Left ventricle myocardium inferior (tissue), 1 donor: ENCODE measurements at places on chromosomes 11 and 22. TPM values are rescaled to one million over a fixed set of nuclear protein-coding genes. Genes with fewer than 3 reads are reported as not detected.
A peak's percentile ranks its signal among the peaks of the same experiment; 100 is the strongest.

DNA sequence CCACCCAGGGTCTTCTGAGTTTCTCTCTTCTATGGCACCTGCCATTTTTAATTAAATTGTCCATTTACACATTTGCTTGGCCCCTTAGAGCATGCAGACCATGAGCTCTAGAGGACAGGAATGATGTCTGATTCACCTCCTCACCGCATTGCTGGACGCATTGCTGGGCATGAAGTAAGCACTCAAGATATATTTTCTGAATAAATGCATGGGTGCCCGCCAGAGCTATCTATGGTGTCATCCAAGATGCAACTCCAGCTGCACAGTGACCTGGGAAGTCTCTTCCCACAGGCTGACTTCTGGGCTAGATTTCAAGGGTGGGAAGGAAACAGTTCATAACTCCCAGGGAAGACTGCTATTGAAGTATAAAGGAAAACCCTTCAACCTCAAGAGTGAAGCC is 66.6 kb upstream of the ASPHD2 start:
- no peak for DNase-seq

GRCh38 chr11:94665116-94665659 is 98.0 kb downstream of the PIWIL4 start:
- DNase-seq, result no peak

Gene LAYN
- total RNA-seq, result 2.8 TPM

DNA sequence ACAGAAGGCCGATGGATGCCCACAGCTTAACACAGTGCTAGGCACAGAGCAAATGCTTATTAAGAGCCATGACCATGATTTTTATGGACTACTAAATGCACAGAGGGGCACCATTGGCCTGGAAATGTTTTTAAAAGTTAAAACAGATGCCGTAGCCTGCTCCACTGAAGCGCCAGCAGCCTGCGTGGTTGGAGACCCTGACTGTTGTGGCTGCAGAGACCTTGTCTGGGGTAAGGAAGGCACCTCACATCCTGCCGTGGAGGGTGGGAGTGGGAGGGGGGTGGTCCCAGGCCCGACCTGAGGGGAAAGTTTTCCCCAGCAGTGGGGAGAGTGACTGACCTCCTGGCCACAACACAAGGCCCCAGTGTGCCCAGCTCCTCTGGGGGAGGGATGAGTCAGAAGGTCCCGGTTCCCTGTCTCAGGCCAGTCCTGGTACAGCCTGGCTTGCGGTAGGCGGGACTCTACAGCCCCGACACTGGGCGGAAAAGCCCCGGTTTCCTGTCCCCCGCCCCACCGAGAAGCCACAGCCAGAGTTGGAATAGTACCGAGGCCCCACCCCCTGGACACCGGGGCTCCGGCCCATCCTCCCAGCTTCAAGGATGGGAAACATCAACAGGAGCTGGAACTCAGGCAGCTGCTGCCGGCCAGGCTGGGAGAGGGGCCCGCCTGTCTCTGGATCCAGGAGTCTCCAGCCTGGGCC is 7.0 kb downstream of the CHST1 start:
- peak; percentile 85 for DNase-seq

- no peak for DNase-seq
Measured at GRCh38 chr22:22593964-22594656, 35.0 kb upstream of the PRAME start.

- DNase-seq, result no peak
Measured at GRCh38 chr22:49152127-49152938, 675.3 kb downstream of the BRD1 start.

Gene SLC35E4
- total RNA-seq, result 3.8 TPM

GRCh38 chr11:12499071-12499470 is 121.7 kb downstream of the PARVA start:
- no peak for DNase-seq
